ENCODE measurements at places on chromosomes 1 and 21.

DNA sequence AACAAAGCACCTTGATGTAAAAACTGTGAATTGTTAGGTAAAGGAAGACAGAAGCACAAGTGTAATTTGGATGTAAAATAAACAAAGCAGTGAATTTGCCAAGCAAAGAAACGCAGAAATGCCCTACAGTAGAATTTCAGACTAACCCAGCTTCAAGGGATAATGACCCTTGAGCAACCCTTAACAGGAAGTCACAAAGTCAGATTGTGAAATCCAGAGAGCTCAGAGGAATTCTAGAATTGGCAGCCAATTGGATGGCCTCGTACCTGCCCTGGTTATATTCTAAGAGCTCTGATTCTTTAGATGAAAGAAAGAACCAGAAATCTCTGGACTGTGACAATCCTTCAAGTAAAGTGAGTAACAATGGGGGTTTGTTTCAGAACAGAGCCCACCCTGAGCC, 152.7 kb upstream of the CHRM3 start:
- peak; percentile 40 for DNase-seq

GRCh38 chr1:45013551-45014209, 1.6 kb downstream of the UROD start:
- DNase-seq = no peak

GRCh38 chr1:94596260-94596659, 54.7 kb upstream of the F3 start:
- DNase-seq = peak; percentile 57

DNA sequence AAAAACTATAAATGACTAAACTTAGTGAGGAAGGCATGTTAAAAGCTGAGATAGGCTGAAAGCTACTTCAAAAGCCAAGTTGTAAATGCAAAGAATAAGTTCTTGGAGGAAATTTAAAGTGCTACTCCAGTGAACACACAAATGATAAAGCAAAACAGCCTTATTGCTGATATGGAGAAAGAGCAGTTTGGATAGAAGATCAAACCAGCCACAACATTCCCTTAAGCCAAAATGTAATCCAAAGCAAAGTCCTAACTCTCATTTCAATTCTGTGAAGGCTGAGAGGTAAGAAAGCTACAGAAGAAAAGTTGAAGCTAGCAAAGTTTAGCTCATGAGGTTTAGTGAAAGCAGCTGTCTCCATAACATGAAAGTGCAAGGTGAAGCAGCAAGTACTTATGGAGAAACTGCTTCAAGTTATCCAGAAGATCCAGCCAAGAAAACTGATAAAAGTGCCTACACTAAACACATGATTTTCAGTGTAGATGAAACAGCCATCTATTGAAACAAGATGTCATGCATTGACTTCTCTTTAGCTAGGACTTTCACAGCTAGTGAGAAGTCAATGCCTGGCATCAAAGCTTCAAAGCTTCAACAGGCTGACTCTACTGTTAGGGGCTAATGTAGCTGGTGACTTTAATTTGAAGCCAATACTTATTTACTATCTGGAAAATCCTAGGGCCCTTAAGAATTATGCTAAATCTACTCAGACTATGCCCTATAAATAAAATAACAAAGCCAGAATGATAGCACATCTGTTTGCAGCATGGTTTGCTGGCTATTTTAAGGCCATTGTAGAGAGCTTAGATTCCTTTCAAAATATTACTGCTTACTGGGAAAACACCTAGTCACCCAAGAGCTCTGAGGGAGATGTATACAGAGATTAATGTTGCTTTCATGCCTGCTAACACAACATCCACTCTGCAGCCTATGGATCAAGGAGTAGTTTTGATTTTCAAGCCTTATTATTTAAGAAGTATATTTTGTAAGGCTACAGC, 188.6 kb downstream of the EIF4G3 start:
- no peak for DNase-seq

- DNase-seq = peak; percentile 62
Measured at GRCh38 chr1:31694069-31694963, 9.5 kb downstream of the COL16A1 start.

- peak; percentile 1 for DNase-seq
Measured at GRCh38 chr1:79663916-79664315, 657.4 kb upstream of the ADGRL4 start.

DNA sequence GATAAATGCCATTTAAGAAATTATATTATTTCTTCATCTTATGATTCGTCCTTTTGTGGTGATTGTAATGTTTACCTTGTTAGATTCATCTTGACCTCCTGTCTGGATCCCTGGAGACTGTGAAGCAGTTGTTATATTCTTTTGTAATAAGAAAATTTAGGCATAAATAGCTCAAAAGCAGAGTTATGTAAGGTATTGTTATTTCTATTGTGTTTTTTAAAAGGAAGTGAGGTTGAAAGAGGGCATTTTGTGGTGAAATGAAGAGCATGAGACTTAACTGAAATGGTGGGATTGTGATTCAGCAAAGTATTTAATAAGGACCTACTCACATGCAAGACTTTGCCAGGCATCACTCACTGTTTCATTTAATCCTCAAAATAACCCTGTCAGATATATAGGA, 104.0 kb downstream of the PDE4B start:
- no peak for DNase-seq

- no peak for DNase-seq
Measured at GRCh38 chr21:14306126-14306907, 76.6 kb downstream of the HSPA13 start.

DNA sequence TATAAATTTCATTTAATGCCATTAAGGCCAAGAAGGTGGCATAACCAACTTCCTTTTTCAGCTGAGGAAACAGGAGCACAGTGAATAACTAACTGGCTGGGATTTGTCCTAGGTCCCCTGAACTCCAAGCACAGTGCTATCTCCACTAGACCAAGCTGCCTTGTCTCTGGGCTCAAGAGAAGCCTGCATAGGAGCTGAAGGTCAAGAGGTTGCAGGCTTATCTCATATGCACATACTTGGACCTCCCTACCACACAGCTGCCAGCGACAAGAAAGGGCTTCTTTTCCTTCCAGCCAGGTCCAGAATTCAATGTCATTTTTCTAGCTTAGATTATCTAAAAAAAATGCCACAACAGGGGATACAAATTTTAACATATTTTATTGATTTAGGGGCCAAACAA, 27.1 kb downstream of the AK2 start:
- DNase-seq = no peak

DNA sequence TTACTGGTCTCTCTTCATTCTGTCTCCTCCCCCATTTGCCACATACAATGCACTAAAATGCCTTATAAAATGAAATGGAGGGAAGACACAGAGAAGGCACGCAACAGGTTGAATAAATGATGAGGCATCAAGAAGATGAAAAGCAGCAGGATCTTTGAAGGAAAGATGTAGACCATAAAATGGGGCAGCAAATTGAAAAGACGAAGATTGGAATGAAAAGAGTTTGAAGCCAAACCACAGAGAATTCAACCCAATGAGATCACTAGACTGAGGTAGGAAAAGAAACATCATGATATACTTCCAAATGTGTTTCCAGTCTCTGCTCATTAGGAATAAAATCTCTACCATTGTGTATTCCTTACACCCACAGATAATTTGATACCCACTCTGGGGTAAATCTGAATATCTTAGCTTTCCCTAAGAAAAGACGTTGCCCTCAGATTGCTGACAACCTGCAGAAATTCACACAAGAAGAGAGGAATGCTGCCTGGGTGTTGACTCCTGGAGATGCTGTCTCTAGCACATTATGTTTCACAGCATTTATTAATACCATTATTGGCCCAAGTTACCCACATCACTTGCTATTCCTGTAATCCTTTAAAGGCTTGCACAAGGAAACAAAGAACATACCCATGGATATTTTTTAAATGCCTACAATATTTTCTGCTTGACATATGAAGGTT, 230.9 kb downstream of the LTN1 start:
- DNase-seq = no peak

- DNase-seq = no peak
Measured at GRCh38 chr1:43552059-43552742, 21.5 kb downstream of the PTPRF start.

DNA sequence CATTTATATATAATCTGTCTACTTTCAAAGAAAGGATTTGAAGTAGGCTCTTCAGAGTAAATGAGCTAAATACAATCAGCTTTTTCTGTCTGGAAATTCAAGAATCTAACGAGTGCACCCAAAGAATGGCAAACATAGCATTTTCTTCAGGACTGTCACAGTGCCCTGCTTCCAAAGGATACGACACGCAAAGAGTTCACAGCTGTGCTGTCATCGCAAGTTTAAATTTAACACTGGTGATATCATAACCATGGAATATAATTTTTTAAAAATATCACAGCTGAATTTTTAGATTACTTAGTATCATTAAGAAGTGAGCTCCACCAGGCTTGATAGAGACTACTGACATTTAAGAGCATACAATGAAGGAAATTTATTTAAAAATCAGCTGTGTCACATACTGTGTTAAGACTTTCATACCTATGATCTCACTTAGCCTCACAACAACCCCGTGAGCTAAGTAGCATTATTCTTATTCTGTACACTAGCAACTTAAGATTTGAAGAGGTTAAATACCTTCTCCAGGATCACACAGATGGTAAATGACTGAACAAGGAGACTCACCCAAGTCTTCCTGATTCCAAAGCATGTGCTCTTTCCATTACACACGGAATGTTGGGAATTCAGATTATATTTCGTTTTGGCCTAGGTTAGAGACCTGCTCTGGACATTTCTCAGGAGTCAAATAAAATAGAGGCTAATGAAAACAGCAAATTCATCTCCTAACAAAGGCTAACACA, 46.2 kb upstream of the PRRX1 start:
- no peak for DNase-seq

- DNase-seq = peak; percentile 86
Measured at GRCh38 chr1:163561580-163562295, 240.0 kb downstream of the NUF2 start.

GRCh38 chr1:2353551-2354438, 37.6 kb downstream of the MORN1 start:
- DNase-seq = no peak

- DNase-seq = no peak
Measured at GRCh38 chr1:55988963-55989452, 590.4 kb downstream of the PLPP3 start.

DNA sequence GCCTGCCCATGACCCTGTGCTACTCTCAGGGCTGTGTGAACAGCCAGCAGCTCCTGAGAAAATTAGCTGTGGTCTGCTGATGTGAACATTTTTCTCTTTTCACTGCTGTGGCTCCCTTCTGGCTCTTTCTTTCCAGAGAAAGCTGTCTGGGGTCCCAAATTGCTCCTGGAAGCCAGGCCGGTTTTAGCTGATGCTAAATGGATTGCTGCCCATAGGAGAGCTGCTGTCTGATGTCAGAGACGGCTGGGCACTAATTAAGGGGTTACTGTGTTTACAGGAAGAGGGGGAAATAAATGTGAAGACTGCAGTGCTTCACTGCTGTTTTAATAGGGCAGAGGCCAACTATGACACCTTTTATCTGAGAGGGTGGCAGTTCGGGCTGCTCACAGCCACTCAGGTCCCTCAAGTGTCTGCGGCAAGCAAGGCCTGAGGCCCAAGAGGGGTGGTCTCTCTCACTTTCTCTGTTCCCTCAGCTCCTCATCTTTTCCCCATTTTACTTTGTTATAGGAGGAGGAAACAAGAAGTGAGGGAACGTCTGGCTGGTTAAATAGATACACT, 106.0 kb upstream of the GNG12 start:
- DNase-seq = no peak

DNA sequence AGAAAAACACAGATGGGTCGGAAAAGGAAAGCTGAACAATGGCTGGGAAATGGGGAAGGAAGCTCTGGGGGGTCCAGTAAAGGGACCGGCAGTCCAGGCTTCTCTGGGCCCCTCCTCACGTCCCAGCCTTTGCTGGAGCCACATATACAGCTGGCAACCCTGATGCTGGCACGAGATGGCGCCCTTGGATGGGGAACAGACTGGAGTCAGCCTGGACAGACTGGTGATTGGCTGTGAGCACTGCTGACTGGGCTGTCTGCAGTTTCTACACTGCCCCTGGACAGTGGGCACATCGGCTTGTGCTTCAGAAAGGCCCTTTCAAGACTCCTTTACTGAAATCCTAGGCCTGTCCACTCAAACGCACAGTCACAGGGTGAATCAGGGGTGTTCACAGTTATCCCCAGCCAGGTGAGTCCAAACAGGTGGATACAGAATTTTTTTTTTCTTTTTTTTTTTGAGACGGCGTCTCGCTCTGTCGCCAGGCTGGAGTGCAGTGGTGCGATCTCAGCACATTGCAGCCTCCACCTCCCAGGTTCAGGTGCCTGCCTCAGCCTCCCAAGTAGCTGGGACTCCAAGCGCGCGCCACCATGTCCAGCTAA, 31.1 kb upstream of the ZBTB40 start:
- peak; percentile 92 for DNase-seq

- DNase-seq = no peak
Measured at GRCh38 chr1:15764269-15764764, 5.7 kb downstream of the FBLIM1 start.

DNA sequence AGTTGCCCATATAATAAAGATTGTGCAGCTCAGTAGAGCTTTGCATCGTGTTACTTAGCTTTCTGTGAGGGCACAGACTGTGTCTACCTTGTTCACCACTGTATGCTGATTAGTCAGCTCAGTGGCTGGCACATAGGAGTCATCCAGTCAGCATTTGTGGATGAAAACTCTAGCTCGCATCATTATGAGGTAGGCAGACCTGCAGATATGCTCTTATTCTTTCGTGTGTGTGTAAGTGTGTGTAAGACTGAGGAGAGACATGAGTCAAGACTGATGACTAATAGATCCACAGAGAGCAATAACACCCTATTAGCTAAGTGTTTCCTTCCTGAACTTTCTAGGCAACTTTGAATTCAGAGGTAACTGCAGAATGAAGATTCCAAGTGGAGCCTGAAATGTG, 17.1 kb downstream of the TTF2 start:
- DNase-seq = no peak

- DNase-seq = no peak
Measured at GRCh38 chr1:207027206-207027777, 5.3 kb downstream of the C1orf116 start.

GRCh38 chr1:90402893-90403849, 313.9 kb downstream of the BARHL2 start:
- DNase-seq = peak; percentile 45

- no peak for DNase-seq
Measured at GRCh38 chr1:20893931-20894330, 106.8 kb upstream of the HP1BP3 start.

GRCh38 chr1:158186180-158186579, 5.5 kb downstream of the CD1D start:
- no peak for DNase-seq

GRCh38 chr1:176993587-176993986, 170.9 kb downstream of the ASTN1 start:
- DNase-seq = no peak

DNA sequence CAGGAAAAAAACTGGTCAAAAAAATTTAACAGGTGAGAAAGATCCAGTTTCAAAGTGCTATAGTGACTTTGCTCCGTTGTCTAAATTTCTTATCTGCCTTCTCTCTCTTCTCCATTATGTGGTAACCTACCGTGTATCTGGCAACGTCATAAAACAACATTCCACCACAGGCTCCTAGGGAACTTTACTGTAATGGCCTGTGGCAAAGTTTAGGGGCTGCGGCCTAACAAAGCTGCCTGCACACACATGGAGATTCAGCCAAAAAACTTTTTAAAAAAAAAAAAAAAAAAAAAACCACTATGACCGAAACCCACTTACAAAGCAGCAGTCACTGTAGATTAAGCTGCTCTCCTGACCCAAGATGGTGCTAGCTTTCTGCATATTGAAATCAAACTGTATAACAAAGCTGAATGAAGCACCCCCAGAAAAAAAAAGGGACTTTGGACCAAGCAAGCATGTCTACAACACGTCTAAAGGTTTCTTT, 202.6 kb downstream of the SLC45A1 start:
- DNase-seq = no peak

All from GM23338 (cell line).